ENCODE measurements at places on chromosomes 2 and 18. TPM values are rescaled to one million over a fixed set of nuclear protein-coding genes. Genes with fewer than 3 reads are reported as not detected.

Gene DBI
- 54.7 TPM for total RNA-seq

Gene AQP12A
- not detected for total RNA-seq

Gene IL36B
- 0.31 TPM for total RNA-seq

Gene CD8A
- 0.11 TPM for total RNA-seq

Gene SMYD1
- 5.1 TPM for total RNA-seq

Gene LYG1
- 1.1 TPM for total RNA-seq

Gene EN1
- 26.6 TPM for total RNA-seq

Gene GPR35
- total RNA-seq, result 1.5 TPM

Gene MATN3
- 0.33 TPM for total RNA-seq

Gene ZNF397
- 53.1 TPM for total RNA-seq

Gene MC5R
- total RNA-seq, result 0.25 TPM

Gene CLEC4F
- total RNA-seq, result 0.46 TPM

Gene ADCYAP1
- 0.16 TPM for total RNA-seq

Gene PARD6G
- 8.4 TPM for total RNA-seq
